Stimulated activated CD8-positive, alpha-beta memory T cell treated with anti-CD3 and anti-CD28 coated beads, Interleukin-4, amount 100 ng/mL, for 48 hours (primary cell): ENCODE measurements at places on chromosomes 3 and 15.

DNA sequence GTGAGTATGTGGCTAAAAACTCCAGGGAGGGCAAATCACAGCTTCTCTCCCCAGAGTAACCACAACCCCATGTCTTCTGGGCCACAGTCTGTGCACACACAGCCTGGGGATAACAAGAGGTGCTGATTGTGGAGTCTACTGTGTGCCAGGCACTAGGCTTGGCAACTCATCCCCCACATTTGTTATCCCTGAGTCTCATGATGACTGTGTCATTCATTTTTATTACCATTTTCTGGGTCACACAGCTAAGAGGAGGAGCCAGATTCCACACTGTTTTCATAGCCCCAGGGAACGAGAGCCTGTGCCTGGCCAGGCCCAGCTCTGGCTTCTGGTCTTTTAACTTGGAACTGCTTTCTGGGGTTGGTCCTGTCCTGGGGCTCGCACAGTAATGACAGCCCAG lies 34.5 kb downstream of the ESYT3 start:
- DNase-seq: no peak

- no peak for DNase-seq
Measured at GRCh38 chr3:29348316-29348715, 67.4 kb downstream of the RBMS3 start.

GRCh38 chr3:127531821-127532220 lies 58.7 kb downstream of the TPRA1 start:
- DNase-seq: no peak

GRCh38 chr3:131324923-131325322 lies 56.7 kb upstream of the NUDT16 start:
- no peak for DNase-seq

DNA sequence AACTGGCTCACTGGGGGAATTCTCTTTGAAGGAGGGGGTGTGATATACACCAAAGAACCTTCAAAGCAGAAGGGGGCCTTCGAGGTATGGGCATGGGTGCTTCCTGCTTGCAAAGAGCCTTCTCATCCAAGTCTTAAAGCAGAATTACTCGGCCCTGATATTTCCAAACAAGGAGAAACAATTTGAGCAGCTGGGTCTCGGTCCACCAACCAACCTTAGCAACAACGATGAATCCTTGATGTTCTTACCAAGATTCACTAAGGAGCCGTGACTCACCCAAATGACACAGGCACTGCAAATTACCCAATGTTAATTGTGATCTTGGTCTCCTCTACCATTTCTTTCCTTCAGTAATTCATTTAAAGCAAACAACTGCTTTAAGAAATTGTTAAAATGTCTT lies 7.7 kb downstream of the HOMER2 start:
- no peak for DNase-seq

DNA sequence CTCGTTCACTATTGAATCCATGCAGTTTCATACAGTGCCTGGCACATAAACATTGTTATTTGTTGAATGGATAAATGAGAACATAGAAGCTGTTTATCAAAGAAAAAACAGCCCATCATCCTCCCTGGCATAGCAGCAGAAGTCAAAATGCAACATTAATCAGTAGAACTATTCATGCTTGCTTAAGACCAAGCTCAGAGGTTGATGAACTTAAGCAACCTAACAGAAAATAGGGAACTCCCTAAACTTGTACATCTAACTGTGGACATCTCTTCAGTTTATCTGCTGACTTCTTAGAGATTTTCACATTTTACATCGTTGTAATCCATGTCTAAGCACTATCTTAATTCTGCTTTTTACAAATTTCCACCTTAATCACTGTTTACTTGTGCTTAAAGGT lies 29.2 kb downstream of the SENP8 start:
- no peak for DNase-seq

- DNase-seq: peak; percentile 68
Measured at GRCh38 chr15:31472636-31473384, 146.2 kb downstream of the KLF13 start.

GRCh38 chr3:178849199-178849910 lies 222.3 kb downstream of the ZMAT3 start:
- DNase-seq: no peak

GRCh38 chr15:60237446-60237845 lies 160.3 kb downstream of the ANXA2 start:
- no peak for DNase-seq

DNA sequence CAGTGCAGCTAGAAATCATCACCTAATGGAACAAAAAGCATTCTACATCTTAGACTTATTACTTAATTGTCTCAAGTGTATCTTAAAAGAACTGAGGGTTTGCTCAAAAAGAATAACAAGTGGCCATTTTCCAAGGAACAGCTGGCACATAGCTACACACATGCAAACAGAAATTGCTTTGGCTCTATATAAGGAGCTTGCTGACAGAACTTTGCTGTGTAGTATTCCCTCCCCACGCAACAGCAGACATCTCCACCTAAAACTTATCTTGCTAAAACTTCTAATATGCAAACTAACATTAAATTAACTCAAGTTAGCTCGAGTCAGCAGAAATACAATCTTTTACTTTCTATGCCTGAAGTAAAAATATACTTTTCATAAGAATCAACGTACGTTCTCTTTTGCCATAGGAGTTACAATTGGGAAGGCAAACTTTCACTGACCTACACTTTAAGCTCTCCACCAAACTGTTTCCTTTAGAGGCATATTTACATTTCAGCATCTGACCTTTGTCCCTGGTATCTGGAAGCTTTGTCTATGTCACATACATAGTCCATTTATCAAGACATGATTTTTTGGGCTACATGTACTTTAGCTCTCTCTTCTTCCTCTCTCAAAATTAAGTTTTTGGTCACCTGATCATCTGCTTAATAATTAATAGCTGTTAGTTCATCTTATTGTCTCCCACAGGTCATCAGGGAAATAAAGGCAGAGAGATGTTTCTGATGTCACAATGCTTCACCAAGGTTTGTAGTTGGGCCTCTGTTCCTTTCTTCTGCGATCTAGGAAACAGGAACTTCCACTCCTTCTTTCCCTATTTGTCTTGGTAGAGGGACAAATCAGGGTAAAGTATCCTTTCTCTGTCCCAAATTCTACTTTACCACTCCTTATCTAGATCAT lies 163.4 kb upstream of the AGTR1 start:
- DNase-seq: no peak

- DNase-seq: no peak
Measured at GRCh38 chr3:189635339-189635738, 4.2 kb downstream of the TP63 start.

- peak; percentile 84 for DNase-seq
Measured at GRCh38 chr3:132029182-132029902, 5.5 kb downstream of the CPNE4 start.

DNA sequence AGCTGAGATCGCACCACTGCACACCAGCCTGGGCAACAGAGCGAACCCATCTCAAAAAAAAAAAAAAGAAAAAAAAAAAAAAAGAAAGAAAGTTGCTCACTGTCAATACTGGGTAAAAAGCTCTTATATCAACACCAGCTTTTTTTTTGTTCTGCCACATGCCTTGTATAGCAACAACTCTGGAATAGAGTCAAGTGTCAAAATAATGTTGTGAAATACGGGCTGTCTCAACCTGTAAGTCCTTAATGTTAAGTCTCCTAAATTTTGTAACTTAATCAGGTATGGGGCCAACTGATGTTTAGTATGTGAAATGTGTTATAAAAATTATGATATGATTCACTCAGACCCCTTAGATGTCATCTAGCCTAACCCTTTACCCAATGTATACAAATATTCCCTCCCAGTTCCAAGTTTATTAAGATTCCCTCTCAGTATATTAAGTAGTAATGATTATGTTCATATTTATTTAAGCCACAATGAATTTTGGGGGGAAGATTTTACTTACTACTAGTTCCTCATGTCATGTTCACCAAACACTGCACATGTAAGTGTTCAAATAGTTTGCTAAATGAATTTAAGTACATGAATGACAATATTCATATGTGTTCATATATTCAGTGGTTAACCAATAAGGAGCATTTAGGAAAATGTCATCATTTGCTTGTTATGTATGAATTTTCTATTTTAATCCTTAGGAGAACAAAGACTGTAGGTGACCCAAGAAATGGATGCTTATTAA lies 52.2 kb downstream of the GPR160 start:
- DNase-seq: no peak

- peak; percentile 56 for DNase-seq
Measured at GRCh38 chr3:71723452-71724170, 1.6 kb downstream of the EIF4E3 start.

DNA sequence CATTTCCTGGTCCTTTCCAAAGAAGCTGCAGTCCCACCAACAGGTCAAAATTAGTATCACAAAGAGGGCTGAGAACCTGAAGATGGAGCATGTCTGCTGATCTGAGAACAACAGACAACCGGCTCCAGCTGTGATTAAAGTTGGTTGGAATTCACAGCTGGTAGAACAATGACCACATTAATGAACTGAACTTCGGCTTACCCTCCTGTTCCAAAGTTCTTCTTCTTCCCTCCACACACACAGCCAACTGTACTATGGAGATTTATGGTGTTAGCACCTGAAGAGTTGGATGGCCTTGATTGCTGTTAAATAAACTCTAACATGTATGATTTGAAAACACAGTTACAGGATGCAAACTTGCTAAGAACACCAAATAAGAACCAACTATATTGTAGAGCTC lies 27.4 kb upstream of the ROPN1 start:
- no peak for DNase-seq

DNA sequence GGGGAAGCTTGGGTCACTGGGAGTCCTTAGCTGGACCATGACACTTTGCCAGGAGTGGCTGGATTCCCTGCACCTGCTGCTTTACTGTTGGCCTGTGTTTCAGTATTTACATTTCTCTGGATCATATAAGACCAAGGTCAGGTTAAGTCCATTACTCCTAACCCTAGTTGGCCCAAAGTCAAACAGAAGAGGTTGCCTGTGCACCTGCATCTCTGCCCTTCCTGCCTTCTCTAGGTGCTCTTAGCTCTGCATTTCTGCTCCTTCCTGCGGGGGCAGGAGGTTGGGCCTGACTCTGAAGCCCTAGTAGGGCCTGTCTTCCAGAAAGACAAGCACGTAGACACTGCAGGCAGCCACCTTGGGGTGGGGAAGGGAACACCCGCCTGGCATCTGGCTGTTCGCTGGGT lies 124.3 kb downstream of the RPLP1 start:
- no peak for DNase-seq

DNA sequence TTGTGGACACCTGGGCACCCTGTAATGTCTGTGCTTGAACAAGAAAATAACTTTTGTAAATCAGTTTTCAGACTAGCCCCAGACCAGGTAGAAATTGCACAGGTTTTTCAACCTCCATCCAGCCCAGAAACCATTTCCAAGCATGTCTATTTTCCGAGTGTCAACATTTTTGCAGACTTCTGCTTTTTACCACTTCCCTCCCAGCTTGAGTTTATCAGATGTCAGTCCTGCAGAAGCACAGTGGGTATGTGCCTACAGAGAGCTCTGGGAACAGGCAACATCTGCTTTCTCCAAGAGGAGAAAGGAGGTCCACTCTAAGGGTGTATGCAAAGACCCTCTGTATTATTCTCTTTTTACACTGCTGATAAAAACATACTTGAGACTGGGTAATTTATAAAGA lies 83.9 kb downstream of the LRRK1 start:
- no peak for DNase-seq

DNA sequence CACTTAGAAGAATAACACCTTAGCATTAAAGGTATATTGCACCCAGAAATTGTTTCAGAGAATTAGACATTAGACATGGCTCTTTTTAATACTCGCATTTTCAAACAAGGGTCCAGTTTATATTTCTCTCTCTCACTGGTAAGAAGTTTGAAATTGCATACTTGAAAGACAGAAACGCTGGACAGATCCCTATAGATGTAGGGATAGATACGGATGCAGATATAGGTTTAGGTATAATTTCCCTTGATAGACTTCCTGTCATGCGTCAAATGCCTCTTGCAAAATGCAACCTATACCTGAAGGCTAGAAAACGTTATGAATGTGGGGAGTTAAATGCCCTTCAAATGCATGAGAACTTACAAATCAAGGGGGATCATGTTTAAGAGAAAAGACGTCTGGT lies 99.4 kb upstream of the BCL6 start:
- no peak for DNase-seq

DNA sequence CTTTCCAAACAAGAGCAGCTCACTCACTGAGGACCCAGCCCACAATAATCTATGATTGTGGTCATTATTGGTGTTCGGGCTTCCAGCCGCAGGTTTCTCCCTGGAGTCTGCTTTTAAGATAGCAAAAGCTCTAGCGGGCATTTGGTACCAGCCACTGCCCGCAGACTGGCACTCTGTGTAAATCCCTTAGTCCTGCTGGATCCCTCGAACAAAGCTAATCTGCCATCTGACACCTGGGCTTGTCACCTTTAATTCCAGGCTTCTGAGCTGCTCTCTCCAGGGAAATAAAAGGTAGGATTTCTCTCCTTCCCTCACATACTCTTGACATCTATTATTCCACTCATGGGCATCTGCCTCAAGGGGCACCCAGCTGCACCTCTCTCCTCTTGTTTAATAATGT lies 158.7 kb downstream of the PDCD6IP start:
- no peak for DNase-seq

- no peak for DNase-seq
Measured at GRCh38 chr3:160154033-160154432, 71.2 kb upstream of the C3orf80 start.

DNA sequence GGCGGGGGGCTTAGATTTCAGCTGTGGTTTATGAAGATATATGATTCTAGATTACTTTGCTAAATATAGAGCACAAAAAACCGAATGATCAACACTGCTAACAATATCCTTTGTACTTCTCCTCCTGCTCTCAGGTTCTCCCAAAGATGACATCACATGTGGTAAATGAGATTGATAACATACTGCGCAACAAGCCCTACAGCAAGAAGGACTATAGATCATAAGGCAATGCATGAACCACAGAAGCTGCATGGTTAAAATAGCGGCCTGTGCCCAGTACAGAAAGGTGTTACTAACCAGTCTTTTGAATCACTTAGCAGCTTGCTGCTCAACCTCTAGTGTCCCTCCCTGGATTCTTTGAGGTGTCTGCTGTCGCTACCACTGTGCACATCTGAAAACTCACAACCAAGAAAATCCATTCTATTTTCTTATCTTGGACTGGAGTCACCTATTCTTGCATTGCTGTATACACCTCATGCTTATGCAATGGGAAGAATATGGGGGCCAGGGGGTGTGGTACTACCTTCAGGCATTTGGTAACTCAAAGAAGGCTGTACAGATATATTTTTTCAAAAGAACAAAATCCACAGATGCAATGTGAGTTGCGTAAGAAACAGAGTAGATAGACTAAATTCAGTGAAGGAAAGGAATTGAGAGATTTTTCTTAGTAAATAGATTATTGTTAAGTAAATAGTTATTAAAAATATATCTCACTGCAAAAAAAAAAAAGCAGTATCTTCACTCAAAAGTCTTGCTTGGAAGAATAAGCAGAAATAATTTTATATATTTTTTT lies 18.2 kb downstream of the SSR3 start:
- no peak for DNase-seq

DNA sequence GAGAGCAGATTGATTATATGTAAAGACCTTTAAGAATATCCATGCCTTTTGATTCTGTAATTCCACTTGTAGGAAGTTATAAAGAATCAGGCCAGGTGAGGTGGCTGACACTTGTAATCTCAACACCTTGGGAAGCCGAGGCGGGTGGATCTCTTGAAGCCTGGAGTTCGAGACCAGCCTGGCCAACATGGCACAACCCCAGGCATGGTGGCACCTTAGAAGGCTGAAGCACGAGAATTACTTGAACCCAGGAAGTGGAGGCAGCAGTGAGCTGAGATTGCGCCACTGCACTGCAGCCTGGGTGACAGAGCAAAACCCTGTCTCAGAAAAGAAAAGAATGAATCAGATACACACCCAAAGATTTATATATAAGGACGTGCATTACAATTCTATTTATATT lies 33.9 kb downstream of the HRH1 start:
- DNase-seq: no peak
